ENCODE measurements at places on chromosomes 4 and X.

DNA sequence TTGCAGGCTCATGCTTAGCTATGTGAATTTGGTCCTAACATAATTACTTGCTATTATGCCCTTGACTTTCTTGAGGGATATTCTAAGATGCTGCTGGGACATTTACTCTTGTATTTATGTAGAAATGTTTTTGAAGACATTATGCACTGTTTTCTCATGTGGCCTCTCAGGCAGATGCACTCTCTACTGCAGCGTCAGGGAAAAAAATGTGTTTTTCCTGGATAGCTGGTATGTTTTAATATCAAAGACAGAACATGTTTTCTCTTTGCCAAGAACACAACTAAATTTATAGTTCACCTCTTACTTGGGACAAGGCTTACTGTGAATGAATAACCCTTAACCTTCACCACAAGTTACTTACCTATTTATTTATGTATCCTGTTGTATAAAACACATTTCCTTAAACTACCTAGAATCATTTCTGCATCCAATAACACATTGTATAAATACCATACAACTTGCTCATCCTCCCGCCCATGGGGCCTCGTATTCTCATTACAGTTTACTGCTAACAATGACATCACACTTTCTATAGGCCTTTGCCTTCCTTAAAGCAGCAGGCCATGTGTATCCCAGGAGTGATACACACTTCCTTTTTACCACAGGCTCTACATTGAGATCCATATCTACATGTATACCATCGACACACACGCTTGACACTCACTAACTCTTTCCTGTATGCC lies 178.7 kb downstream of the SLIT2 start:
- DNase-seq: no peak

GRCh38 chr4:33386764-33387163 lies 2666.6 kb downstream of the PCDH7 start:
- DNase-seq: no peak

DNA sequence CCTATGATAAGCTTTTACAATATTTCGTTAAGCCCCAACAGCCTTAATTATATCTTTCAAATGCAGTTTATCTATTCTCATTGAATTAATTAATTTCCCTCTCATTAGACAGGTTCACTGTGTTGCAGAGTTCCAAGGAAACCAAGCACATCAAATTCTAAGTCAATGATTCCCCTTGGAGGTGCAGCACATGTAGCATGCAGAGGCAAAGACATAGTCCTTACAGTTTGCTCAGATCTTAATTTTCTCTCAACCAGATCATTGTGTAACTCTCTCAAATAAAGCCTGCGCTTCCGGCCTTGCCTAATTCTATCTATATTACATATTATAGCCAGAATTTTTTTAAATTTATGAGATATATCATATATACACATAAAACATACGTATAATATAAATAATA lies 205.4 kb downstream of the GRIA2 start:
- no peak for DNase-seq

GRCh38 chrX:115690511-115691216 lies 129.7 kb downstream of the PLS3 start:
- peak; percentile 21 for DNase-seq

GRCh38 chr4:141486375-141486997 lies 149.9 kb upstream of the IL15 start:
- DNase-seq: no peak

- DNase-seq: no peak
Measured at GRCh38 chrX:149493567-149494562, 11.2 kb downstream of the IDS start.

GRCh38 chr4:46254788-46255187 lies 130.9 kb upstream of the GABRG1 start:
- no peak for DNase-seq

- no peak for DNase-seq
Measured at GRCh38 chr4:54103190-54103574, 3.2 kb downstream of the GSX2 start.

DNA sequence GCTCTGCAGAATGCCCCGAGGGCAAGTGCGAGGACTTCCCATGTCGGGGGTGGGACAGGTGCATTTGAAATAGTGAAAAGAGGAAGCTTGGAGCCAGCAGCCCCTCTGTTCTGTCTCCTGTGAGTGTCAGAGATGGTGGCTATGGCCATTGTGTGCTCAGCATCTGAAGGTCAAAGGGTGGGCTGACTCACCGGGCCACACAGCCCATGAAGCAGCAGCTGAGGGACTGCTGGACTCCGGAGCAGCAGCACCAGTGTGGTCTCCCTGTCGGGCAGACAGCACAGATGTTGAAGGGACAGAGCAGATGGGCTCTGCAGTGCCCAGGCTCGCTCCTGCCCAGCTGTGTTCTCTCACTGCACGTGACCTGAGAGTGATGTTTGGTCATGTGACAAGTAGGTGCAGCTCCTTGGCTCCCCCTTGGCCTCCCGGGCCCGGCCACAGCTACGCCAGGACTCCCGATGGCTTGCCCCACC lies 53.5 kb downstream of the TBC1D14 start:
- no peak for DNase-seq

- DNase-seq: no peak
Measured at GRCh38 chrX:18210470-18210869, 10.2 kb downstream of the BEND2 start.

GRCh38 chrX:131831185-131831520 lies 191.9 kb upstream of the STK26 start:
- no peak for DNase-seq

GRCh38 chr4:158809611-158810486 lies 41.0 kb downstream of the FNIP2 start:
- peak; percentile 58 for DNase-seq

GRCh38 chr4:186765138-186765537 lies 41.5 kb upstream of the FAT1 start:
- DNase-seq: no peak

DNA sequence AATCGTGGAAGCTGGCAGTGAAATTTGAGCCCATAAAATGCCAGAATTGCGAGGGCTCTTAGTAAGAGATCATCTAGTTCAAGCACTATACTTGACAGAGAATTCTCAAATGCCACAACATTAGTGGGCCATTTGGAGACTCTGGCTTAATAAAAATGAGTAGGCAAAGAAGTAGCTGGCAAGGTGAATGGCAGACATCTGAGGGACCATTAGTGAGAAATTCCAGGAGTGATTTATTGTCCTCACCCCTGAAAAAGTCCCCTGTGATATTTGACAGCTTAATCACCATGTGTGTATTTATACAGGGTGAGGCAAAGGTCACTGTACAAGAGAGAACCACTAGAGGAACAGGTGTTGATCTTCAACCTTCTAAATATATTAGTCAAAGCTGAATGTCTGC lies 207.5 kb downstream of the CHRDL1 start:
- no peak for DNase-seq

- DNase-seq: no peak
Measured at GRCh38 chrX:152640034-152640818, 2.5 kb downstream of the GABRQ start.

GRCh38 chrX:115889121-115889890 lies 281.2 kb upstream of the AGTR2 start:
- DNase-seq: no peak

- no peak for DNase-seq
Measured at GRCh38 chr4:179804440-179804839, 2362.2 kb upstream of the AGA start.

- no peak for DNase-seq
Measured at GRCh38 chr4:79854856-79855502, 218.1 kb downstream of the ANTXR2 start.

DNA sequence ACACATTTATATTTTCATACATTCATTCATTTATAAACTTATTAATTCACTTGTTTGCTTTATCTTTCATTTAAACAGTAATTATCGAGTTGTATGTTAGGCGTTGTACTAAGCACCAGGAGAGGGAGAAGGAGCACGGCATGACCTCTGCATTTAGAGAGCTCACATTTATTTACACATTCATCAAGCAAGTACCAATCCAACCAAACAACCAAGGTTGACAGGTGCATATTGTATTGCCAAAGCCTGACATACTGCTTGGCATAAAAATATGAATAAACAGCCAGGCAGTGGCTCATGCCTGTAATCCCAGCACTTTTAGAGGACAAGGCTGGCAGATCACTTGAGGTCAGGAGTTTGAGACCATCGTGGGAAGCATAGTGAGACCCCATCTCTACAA lies 37.0 kb upstream of the CLNK start:
- no peak for DNase-seq

GRCh38 chr4:38160487-38161207 lies 200.4 kb downstream of the PTTG2 start:
- no peak for DNase-seq

DNA sequence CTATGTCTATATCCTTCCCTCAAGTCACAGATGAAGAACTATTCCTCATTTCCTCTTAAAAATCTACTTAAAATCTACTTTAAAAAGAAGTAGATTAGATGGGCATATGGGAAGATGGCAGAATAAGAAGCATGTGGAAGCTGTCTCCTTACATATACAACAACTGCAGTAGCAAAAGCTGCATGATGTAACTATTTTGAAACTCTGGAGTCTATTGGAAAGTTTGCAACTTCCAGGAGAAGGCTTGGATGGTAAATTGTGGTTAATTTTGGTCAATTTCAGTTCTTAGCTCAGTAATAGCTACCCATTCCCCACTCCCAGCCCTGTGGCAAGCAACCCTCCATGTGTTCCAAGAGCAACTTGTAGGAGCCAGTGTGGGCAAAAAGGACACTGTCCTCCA lies 36.9 kb downstream of the MORC4 start:
- no peak for DNase-seq

- no peak for DNase-seq
Measured at GRCh38 chr4:152700151-152700550, 20.4 kb upstream of the TMEM154 start.

GRCh38 chr4:16270454-16271328 lies 44.4 kb upstream of the TAPT1 start:
- no peak for DNase-seq

DNA sequence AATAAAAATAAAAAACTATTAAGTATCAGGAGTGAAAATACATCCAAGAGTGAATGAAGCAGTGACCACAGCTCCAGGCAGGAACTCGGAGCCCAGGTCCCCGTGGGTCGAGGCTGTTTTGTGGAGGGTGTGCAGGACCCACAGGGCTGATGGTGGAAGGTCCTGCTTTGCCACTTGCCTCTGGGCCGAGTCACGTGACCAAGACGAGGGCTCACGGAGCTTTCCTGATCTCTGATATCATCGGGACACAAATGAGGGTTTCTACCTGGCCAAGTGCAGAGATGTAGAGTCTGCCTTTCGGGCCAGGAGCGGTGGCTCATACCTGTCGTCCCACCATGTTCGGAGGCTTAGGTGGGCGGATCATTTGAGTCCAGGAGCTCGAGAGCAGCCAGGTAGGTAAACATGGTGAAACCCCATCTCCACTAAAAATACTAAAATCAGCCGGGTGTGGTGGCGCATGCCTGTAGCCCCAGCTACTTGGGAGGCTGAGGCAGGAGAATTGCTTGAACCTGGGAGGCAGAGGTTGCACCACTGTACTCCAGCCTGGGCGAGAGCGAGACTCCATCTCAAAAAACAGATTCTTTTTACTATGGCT lies 7.2 kb downstream of the SLC25A6 start:
- no peak for DNase-seq

DNA sequence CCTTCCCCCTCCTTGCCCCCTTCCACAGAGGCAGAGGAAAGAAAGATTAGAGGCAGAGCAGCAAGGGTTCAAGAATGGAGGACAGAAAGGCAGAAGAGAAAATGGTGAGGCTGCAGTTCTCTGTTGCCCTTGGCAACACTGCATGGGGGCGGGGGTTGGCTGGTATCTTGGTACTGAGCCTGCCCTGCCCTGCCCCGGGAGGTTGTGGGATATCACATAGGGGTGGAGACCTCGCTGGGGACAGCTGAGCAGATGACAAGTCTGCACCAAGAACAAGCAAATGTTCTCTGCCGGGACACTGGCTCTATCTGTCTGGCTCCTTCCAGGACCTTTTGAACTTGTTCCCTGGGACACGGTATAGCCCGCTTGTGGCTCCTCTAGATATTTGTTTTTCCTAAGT lies 39.8 kb downstream of the NHS start:
- no peak for DNase-seq

- no peak for DNase-seq
Measured at GRCh38 chr4:182400790-182401189, 157.6 kb downstream of the TENM3 start.

DNA sequence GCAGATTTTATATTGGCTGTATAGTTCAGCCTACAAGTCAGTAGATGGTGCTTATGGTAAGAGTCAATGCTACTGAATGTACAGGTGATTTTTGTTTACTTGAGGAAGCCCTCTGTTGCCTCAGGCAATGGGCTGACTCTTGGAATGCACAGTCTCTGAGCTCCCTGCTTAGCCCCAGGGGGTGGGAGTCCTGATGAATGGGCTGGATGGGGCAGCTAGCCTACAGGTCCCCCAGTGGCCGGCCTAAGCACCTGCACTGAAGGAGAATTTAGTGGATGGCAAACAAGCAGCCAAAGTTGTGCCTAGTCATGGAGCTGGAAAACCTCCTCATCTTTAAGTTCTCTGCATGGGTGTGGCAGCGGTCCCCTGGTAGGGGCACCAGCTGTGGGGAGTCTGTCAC lies 101.8 kb upstream of the CXorf51B start:
- DNase-seq: no peak

DNA sequence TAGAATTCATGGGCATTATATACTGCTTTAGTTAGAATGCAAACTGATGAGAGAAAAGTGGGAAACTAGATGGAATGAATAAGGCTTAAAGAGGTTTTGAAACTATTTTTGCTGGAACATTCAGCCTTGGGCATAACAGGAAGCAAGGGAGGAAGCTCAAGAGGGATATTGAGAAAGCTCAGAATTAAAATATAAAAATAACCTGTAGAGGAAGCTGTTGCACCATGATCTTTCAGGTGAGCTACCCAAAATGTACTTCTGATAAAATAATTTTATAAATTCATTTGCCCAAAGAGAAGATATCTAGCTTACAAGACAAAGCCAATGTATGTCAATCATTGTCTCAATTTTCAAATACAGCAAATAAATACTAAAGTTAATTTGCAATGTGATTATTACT lies 11.3 kb downstream of the GC start:
- no peak for DNase-seq

- DNase-seq: no peak
Measured at GRCh38 chr4:40575846-40576245, 53.8 kb downstream of the RBM47 start.

DNA sequence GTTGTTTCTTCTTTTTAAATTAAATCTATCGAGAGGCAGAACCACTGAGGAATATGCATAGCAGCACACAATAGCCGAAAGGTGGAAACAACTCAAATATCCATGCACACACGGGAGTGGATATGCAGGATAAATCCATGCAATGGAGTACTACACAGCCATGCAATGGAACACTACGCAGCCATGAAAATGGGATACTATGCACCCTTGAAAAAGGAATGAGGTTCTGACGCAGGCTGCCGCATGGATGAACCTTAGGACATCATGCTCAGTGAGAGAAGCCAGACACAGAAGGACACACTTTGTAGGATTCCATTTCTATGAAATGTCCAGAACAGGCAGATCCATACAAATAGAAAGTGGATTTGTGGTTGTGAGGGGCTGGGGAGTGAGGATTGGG lies 18.4 kb upstream of the P2RY8 start:
- no peak for DNase-seq

DNA sequence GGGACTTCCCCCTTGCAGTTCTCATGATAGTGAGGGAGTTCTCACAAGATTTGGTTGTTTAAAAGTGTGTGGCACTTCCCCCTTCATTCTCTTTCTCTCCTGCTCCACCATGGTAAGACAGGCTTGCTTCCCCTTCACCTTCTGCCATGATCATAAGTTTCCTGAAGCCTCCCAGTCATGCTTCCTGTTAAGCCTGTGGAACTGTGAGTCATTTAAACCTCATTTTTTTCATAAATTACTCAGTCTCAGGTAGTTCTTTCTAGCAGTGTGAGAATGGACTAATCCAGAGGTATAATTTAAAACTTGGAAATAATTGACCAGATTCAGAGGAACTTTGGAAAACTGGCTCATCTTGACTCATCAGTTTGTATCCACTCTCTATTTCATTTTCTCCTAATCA lies 129.0 kb downstream of the TMEM47 start:
- no peak for DNase-seq

Data from prostate gland (tissue), 2 donors.